ENCODE measurements at places on chromosomes 2 and 18. TPM values are rescaled to one million over a fixed set of nuclear protein-coding genes. Genes with fewer than 3 reads are reported as not detected.
A peak's percentile ranks its signal among the peaks of the same experiment; 100 is the strongest.

- DNase-seq, result no peak
- H3K27me3 ChIP-seq, result peaks cover 8% of the 10 kb centered on the region
- H3K4me3 ChIP-seq, result no peak overlapping the region
- H3K27ac ChIP-seq, result no peak overlapping the region
- H3K4me1 ChIP-seq, result no peaks in the 10 kb centered on the region
- H3K36me3 ChIP-seq, result no peaks in the 10 kb centered on the region
These were observed 60.6 kb downstream of the SEMA4F start for GRCh38 chr2:74714691-74715080.

DNA sequence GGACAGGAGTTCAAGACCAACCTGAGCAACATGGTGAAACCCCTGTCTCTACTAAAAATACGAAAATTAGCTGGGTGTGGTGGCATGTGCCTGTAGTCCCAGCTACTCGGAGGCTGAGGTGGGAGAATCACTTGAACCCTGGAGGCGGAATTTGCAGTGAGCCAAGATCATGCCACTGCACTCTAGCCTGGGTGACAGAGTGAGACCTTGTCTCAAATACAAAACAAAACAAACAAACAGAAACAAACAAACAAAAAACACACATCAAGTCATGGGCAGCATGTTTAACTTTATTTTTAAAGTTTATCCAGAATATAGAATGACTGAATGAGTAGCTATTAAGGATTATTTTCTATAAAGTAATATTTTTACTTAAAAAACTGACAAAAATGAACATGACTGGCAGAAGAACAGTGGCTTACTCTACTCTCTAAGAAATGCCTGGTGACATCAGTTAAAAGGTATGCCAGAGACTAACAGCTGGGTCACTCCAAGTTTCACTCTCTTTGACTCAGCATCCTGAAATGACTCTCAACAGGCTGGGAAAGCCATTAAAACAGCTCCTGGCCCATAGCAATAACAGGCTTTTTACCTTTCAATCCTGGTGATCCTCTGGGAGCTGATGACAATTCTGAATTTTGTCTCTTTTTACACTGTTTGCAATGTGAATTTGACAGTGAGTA is 281.6 kb upstream of the STON1 start:
- no peaks in the 10 kb centered on the region for H3K27me3 ChIP-seq
- no peak overlapping the region for H3K4me3 ChIP-seq
- H3K36me3 ChIP-seq, result no peaks in the 10 kb centered on the region
- no peaks in the 10 kb centered on the region for H3K4me1 ChIP-seq

NDC80 gene
- total RNA-seq, result 2.7 TPM

GRCh38 chr2:121088251-121089165 is 196.5 kb downstream of the TFCP2L1 start:
- no peaks in the 10 kb centered on the region for H3K36me3 ChIP-seq
- no peak overlapping the region for H3K4me3 ChIP-seq
- no peaks in the 10 kb centered on the region for H3K4me1 ChIP-seq
- no peak for DNase-seq

NOP58 gene
- 105 TPM for total RNA-seq

YES1 gene
- total RNA-seq, result 15.0 TPM

RRM2 gene
- total RNA-seq, result 0.45 TPM

POTEJ gene
- total RNA-seq, result not detected

- H3K4me1 ChIP-seq, result peaks cover 5% of the 10 kb centered on the region
- H3K27ac ChIP-seq, result no peak overlapping the region
- DNase-seq, result no peak
- no peaks in the 10 kb centered on the region for H3K27me3 ChIP-seq
- no peaks in the 10 kb centered on the region for H3K36me3 ChIP-seq
These were observed 2.4 kb upstream of the STK11IP start for GRCh38 chr2:219595256-219595655.

DNA sequence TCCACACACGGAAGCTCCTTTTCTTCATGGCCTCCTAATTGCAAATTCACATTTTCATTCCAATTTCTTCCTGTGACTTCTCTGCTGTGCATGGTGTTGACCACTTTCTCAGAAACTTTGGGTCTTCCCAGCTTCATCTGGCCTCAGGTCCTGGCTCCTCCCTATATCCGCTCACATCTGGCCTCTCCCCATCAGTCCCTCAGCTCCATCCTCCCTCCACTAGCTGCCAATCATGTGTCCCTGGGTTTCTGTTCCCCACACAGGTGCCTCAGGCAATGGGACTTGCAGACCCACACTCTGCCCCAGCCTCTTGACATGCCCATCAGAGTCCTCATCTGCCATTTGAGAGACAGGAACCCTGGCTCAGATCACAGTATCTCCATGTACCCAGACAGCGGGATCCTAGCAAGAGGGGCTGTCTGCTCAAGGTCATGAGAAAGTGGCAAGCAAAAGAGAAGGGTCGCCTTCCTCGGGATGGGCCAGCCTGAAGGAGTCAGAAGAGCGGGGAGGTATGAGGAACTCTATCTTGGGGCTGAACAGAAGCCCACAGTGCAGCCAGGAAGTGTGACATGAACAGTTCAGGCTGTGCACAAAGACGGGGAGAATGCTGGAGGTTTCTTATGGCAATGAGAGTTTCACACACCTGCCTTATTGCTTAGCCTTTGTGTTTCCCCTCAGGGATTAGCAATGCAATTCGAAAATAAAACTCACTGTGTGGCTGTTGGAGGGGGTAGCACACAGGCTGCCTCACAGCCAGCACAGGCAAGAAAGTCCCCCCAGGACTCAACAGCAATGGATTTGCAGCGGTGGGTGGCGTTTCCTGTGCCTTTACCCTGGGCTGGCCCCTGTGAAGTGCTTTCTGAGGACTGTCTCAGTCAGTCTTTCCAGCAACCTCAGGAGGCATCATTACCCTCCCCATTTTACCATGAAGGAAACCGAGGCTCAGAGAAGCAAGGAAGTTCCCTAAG is 69.5 kb downstream of the COPS8 start:
- H3K27ac ChIP-seq, result no peak overlapping the region
- H3K27me3 ChIP-seq, result no peaks in the 10 kb centered on the region
- peak; percentile 52 for DNase-seq
- no peak overlapping the region for H3K4me3 ChIP-seq
- H3K36me3 ChIP-seq, result no peaks in the 10 kb centered on the region

GAREM1 gene
- total RNA-seq, result 0.43 TPM

DYSF gene
- 0.14 TPM for total RNA-seq

DNA sequence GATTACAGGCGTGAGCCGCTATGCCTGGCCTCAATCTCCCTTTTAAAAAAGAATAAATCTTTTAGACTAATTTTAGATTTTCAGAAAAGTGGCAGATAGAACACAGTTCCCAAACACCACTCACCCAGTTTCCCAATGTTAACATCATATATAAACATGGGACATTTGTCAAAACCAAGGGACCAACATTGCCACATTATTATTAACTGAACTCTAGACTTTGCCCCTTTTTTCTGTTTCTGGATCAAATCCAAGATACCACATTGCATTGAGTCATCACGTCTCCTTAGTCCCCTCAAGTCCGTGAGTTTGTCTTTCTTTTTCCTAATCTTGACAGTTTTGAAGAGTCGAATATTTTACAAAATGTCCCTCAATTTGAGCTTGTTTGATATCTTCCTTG is 2.4 kb downstream of the C2orf42 start:
- H3K4me3 ChIP-seq, result no peak overlapping the region
- H3K4me1 ChIP-seq, result no peaks in the 10 kb centered on the region
- H3K27me3 ChIP-seq, result no peaks in the 10 kb centered on the region
- no peak for DNase-seq
- H3K36me3 ChIP-seq, result no peaks in the 10 kb centered on the region

DNA sequence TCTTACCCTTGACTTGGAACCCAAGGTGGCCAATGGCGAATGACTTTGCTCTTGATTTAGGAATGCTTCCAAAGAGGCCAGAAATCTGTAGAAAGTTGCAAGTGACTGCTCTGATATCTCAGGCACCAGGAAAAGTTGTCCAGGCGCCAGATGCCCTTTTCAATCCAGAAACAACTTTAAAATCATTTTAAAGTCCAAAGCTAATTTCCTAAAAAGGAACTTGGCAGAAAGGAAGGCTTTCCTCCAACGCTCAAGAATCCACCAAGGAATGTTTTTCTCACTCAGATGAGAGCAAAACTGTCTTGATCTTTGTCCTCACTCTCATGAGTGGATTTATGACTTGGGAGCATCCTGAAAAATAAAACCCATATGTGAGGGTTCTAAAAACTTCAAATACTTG is 5.3 kb downstream of the NGEF start:
- no peaks in the 10 kb centered on the region for H3K4me1 ChIP-seq
- H3K27ac ChIP-seq, result no peak overlapping the region
- no peaks in the 10 kb centered on the region for H3K27me3 ChIP-seq
- no peaks in the 10 kb centered on the region for H3K36me3 ChIP-seq
- DNase-seq, result no peak

TUBB8B gene
- not detected for total RNA-seq

DNA sequence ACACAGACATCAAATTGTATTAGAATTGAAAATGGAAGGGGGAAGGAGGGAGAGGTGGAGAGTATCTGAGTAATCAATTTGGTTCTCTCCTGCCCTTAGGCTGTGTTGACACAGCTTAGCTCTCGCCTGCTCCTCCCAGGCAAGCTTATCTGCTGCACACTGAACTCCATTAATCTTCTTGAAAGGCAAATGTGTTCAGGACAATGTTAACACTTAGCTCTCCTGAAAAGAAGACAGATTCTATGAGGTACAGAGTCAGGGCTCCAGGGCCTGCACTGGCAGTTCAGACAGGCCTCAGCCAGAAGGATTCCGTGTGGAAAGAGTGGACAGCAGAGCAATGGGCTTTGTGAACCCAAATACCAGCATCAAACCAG is 430.0 kb upstream of the TNP1 start:
- H3K27me3 ChIP-seq, result no peaks in the 10 kb centered on the region
- H3K27ac ChIP-seq, result no peak overlapping the region
- no peak for DNase-seq
- H3K4me3 ChIP-seq, result no peak overlapping the region
- no peaks in the 10 kb centered on the region for H3K36me3 ChIP-seq

All from naive thymus-derived CD4-positive, alpha-beta T cell (primary cell).